ENCODE measurements at places on chromosomes 6 and 20.

DNA sequence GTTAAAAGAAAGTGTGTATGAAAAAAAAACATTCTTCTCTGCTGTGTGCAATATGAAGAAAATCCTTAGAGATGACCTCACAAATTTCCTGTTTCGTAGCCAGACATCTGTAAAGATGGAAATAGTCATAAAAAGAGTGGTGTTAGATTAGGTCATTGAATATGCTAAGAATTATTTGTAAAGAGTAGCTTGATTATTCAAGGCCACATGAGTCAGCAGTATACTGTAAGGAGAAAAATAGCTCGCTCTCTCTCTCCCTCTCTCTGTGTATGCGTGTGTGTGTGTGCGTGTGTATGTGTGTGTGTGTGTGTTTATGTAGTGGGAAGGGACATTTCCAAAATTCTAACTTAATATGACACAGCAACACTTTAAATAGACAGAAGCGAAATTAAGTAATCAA, 78.8 kb downstream of the PTCHD4 start:
- DNase-seq: no peak

GRCh38 chr20:23971310-23971709, 17.3 kb downstream of the GGTLC1 start:
- DNase-seq: no peak

DNA sequence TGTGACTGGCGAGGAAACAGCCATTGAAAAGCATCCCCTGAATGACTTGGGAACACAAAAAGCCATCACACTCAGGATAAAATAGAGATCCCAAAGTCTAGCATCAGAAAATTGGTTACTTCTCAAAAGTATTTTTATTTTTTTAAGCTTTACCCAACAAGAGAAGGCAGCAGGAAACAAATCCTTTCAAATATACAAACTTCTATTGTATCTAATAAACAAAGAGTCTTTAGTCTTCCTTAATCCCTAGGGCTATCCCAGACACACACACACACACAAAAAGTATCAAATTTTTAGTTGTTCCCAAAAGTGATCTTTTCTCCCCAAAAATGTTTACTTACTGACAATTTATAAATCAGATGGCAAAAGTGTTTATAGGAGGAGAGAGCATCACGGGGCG, 33.2 kb upstream of the MARCKS start:
- DNase-seq: no peak

GRCh38 chr6:3209114-3210023, 18.1 kb downstream of the TUBB2B start:
- DNase-seq: peak; percentile 13

GRCh38 chr20:44081888-44082287, 105.1 kb downstream of the JPH2 start:
- DNase-seq: no peak

DNA sequence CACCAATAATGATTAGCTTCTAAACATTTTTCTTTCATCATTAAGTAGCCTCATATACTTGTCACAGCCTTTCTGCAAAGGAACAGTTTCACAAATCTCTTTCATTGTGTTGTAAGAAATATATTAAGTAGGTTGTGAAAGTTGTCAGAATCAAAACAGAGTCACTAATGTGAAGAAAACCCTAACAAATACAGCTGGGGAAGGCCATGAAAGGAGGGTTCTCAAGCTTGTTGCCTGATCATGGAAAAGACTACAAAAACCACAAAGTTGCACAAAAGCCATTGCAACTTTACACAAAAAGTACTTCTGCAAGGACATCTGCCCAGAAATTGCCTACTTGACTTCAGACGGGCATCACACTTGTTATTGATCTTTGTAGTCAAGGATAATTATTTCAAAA, 216.1 kb downstream of the ALDH8A1 start:
- DNase-seq: no peak

- no peak for DNase-seq
Measured at GRCh38 chr6:85389151-85389797, 60.6 kb upstream of the NT5E start.

- DNase-seq: no peak
Measured at GRCh38 chr6:24960991-24961475, 25.3 kb upstream of the RIPOR2 start.

GRCh38 chr20:1887321-1887720, 7.9 kb upstream of the SIRPA start:
- no peak for DNase-seq

DNA sequence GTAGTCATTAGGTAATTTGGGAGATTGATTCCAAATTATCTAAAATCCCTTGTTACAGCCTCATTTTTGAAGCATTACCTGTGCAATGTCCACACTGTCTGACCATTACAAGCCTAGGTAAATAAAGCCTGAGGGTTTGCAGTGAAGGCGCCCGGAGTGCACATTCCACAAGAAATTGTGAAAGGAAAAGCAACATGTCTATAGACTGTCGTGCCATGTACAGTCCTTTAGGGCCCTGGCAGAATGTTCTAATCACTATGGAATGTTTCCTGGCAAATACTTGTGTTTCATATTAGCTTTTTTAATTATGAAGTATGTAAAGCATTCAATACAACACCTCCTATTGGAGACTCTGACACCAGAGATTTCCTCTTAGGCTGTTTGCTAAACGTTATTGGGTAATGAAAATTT, 28.9 kb downstream of the PREP start:
- no peak for DNase-seq

GRCh38 chr6:39197521-39197920, 31.8 kb downstream of the KCNK5 start:
- no peak for DNase-seq

GRCh38 chr6:452301-453067, 60.9 kb downstream of the IRF4 start:
- no peak for DNase-seq

DNA sequence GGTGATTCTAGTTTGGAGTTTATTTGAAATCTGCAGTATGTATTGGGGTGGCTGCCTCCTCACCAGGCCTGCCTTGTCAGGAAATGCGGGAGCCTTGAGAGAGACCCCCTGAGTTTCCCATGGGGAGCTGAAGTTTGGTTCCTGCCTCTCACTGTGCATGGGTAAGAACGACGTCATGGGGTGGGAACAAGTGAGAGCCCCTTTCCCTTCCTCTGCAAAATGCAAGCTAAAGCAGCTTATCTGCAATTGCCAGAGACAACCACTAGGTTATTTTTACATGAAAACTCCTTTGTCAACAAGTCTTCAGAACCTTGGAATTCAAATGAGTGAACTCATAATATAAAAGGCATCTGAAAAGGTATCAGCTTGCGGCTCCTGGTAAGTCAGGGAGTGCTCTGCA, 58.4 kb downstream of the TMEM170B start:
- DNase-seq: no peak

DNA sequence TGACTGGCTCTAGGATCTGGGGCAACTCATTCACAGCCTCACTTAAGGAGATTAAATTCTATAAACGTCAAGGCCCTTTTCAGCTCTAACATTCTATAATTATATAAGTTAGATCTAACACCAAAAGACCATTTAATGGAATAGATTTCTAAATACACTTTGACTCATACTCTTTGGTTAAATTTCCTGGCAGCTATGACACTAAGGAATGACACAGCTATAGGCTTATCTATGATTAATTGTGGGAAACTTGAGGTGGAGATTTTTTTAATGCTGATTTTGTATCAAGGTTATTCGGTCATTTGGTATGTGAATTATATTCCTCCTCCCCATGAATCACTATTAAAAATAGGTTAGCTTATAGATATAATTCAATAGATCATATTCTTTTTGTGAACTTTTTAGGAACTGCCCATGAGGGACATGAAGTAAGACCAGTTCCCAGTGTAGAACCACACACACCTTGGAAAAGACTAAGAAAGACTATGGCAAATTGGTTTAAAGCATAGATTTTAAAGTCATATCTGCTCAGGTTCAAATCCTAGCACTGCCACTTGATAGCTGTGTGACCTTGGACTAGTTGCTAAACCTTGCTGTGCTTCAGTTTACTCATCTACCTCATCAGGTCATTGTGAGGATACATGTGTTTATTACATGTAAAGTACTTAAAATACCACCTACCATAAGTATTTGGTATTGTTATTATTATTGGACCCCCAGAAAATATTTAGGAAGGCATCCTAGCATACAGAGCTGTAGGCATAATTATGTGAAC, 116.0 kb downstream of the CRYBG1 start:
- DNase-seq: no peak

DNA sequence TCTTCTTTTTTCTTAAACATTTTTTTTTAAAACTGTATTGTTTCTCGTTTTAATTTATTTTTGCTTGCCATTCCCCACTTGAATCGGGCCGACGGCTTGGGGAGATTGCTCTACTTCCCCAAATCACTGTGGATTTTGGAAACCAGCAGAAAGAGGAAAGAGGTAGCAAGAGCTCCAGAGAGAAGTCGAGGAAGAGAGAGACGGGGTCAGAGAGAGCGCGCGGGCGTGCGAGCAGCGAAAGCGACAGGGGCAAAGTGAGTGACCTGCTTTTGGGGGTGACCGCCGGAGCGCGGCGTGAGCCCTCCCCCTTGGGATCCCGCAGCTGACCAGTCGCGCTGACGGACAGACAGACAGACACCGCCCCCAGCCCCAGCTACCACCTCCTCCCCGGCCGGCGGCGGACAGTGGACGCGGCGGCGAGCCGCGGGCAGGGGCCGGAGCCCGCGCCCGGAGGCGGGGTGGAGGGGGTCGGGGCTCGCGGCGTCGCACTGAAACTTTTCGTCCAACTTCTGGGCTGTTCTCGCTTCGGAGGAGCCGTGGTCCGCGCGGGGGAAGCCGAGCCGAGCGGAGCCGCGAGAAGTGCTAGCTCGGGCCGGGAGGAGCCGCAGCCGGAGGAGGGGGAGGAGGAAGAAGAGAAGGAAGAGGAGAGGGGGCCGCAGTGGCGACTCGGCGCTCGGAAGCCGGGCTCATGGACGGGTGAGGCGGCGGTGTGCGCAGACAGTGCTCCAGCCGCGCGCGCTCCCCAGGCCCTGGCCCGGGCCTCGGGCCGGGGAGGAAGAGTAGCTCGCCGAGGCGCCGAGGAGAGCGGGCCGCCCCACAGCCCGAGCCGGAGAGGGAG, 580 bp downstream of the VEGFA start:
- DNase-seq: peak; percentile 33

GRCh38 chr6:163354085-163354484, 60.4 kb upstream of the QKI start:
- DNase-seq: no peak

DNA sequence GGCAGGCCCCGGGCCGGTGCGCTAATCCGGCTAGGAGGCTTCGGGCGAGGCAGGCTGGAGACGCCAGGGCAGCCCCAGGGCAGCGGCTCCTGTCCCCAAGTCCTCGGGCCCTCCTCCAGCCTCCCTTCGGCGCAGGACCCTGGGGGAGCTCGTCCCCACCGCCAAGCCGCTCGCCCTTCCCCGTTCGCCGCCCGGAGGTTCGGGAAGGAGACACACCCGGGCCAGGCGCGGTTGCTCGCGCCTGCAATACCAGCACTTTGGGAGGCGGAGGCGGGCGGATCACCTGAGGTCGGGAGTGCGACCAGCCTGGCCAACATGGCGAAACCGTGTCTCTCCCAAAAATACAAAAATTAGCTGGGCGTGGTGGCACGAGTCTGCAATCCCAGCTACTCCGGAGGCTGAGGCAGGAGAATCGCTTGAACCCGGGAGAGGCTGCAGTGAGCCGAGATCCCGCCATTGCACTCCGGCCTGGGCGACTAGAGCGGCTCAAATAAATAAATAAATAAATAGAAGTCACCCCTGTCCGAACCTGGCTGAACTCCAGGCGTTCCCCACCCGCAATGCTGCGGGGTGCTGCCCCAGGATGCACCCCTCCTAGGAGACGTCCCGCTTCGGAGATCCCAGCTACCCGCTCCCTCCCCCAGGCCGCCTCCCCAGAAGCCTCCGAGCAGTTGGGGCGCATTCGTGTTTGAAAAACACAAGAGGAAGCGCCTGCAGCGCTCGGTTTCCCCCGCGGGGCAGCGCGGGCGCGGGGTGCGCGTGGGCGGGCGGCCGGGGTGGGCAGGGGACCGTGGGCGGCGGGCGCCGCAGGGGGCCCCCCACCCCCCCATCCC, 27.5 kb downstream of the SERPINB9 start:
- no peak for DNase-seq

GRCh38 chr20:10987651-10988383, 314.0 kb upstream of the JAG1 start:
- DNase-seq: no peak

DNA sequence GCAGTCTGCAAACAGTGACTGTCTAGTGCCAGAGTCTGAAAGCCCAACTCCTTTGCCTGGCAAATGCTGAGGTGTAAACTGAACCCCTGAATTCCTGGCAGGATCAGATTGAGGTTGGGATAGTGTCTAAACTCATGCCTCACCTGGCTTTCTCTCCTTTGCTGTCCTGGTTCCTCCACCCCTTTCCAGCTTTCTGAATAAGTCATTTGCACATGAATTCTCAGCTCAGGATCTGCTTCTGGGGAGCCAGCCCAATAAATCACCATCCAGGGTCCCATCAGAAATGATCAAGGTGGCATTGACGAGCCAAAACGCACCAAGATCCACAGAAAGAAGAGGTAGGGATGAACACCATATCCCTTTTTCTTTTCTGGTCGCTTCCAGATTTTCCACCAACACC, 301.6 kb downstream of the LRFN2 start:
- no peak for DNase-seq

GRCh38 chr6:50211582-50211981, 161.9 kb upstream of the DEFB112 start:
- DNase-seq: no peak

- no peak for DNase-seq
Measured at GRCh38 chr6:56579155-56579851, 63.4 kb downstream of the DST start.

DNA sequence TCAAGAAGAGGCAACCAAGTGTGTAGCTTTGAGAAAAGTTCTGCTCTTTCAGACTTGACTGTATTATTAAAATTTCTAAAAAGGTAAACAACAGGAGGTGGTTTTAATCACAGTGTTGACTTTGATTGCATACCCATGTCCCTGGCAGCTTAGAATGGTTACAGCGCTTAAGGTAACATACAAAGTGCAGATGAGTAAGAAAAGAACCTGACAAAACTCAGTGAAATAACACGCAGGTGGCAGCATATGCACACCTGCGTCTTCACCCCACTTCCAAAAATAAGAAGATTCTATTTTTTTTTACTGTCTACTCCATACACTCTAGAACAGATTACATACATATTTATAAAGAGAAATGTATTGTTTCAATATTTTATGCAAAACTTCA, 233.5 kb downstream of the GMPR start:
- DNase-seq: no peak

DNA sequence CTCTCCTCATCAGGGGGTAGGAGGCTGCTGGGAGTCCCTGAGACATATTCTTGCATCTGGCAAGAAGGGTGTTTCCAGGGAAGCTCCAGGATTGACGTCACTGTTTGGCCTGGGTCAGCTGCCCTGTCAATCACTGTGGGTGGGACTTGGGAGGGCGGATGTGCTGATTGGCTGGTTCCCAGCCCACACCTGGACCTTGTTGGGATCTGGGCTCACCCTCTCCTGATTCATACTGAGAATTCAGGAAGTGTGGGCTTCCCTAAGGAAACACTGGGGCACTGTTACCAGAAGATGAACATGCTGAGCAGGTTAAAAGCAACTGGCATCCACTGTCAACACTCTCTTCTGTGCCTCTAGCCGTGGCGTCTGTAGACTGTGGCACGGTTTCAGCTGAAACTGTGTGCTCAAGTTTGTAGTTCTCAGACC, 36.5 kb downstream of the CDH26 start:
- DNase-seq: no peak

- DNase-seq: no peak
Measured at GRCh38 chr20:51419231-51419630, 123.3 kb downstream of the NFATC2 start.

- DNase-seq: no peak
Measured at GRCh38 chr6:112031960-112032359, 21.9 kb upstream of the CCN6 start.

GRCh38 chr6:111973927-111974639, 79.8 kb upstream of the CCN6 start:
- DNase-seq: no peak

- DNase-seq: no peak
Measured at GRCh38 chr6:143037470-143037869, 23.2 kb upstream of the AIG1 start.
